ENCODE measurements at places on chromosomes 2 and 18.

- DNase-seq = peak; percentile 61
Observed at GRCh38 chr2:62304429-62305417, 108.8 kb downstream of the B3GNT2 start.

DNA sequence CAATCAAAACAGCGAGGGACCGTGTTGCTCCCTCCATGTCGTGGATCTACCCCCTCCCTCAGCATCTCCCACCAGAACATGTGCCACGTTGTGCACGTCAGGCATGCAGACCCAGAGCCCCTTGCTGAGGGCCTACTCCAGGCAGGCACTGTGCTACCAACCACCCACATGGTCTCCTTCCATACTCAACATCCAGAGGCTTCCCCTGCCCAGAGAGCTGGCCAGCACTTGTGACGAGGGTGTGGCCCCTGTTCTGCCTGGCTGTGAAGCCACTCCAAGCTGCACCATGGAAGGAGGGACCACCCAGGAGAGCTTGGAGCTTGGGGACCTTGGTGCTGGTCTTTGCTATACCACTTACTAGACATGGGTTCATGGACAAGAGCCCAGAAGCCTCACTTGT is 40.5 kb downstream of the REEP1 start:
- DNase-seq = no peak

DNA sequence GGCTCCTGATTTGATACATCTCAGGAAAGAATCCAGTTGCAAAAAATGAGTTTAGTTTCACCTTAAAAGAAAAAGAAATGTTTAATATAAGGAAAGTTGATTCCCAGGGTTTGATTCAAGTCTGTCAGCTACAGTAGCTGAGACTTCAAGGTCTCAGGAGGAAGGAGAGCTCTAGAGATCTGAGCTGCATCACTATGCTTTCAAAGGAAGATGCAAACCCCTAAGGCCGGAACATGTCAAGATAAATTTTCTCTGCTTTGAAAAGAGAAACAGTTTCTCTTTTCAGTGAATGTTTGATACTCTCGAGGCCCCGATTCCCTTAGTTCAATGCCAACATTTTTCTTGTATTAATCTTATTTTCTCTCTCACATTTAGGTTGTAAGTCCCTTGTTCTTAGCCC is 128.6 kb downstream of the RGPD3 start:
- no peak for DNase-seq

DNA sequence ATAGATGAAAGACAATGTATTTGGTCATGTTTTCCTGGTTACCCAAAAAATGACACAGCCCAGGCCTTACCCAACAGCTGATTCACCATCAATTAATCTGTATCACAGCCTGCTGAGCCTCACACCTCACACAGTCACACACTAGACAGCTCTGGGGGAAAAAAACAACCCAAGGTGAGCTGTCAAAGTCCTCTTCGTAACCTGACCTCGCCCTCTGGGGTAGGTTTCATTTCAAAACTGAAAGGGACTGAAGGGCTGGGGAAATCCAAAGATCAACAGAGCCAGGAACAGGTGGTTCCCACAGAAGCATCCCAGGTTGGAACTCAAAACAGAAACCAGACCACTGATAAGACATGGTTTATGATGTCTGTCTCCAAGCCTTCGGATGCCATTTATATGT is 18.2 kb upstream of the PCBP1 start:
- DNase-seq = peak; percentile 63

DNA sequence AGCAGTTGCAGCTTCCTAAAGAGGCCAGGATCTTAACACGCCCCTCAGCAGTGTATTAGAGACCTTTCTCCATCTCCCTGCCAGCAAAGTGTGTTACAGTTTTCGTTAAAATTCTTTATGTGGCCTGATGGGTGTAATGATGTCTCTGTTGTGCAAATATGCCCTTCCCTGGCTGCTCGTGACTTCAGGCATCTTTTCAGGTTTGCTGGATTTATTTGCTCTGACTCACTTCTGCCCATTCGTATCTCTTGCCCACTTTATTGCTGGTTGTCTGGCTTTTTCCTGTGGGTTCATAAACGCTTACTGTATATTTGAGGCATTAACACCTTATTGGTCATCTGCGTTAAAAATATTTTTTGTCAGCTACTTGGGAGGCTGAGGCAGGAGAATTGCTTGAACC is 134.5 kb downstream of the ASB1 start:
- no peak for DNase-seq

- DNase-seq = no peak
Observed at GRCh38 chr2:102106133-102106556, 36.4 kb upstream of the IL1R1 start.

DNA sequence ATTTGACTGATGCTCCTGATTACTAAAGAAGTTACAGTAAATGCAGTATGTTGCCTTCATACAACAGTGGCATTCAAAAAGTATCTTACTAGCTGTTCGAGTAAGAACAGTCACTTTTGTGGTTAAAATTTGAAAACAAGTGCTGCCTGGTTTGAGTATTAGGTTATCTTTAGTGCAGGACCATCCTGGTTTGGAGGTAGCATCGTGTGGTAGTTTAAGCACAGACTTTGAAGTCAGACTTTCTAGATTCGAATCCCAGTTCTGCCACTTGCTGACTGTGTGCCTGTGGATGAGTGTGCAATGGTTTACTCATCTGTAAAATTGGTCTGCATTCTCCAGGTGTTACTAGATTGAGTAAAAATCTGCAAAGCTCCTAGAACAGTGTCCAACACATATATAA is 96.8 kb downstream of the SGPP2 start:
- DNase-seq = no peak

DNA sequence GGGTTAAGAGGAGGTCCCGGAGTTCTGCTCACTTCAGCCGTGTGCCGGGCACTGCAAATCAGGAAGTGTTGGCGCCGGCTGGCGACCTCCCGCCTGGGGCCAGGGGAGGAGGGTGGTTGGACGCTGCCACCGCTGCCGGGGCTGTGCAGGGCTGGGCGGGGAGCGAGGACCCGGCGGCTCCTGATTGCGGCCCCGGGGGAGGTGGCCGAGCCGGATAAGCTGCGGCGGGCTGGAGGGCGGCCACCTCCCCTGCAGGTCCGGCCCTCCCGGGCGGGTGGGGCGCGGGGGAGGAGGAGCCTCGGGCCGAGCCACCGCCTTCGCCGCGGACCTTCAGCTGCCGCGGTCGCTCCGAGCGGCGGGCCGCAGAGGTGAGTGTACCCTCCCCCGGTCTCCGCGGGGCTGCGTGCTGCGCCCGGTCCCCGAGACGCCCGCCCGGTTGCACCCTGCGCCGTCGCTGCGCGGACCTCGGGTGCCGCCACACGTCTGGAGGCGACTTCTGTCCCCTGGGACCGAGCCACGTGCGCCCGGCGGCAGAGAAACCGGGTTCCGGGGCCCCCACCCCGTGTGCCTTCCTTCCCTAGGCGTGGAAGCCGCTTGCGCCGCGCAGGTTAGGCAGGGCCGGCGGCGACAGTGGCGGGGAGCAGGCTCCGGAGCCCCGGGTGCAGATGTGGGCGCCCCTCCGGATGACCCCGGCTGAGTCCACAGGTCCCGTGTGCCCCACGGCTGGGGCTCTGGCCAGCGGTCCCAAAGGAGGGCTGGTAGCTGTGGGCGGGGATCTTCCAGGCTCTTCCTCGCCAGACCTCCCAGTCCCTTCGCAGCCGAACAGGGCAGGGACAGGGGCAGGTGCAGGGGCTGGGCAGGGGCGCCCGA is at the start of gene STEAP3:
Gene STEAP3 (plus strand): TSS at position 314 of the 870 bp plus-strand sequence. CDS start 7,179 bp downstream, outside the sequence.
- DNase-seq = no peak

DNA sequence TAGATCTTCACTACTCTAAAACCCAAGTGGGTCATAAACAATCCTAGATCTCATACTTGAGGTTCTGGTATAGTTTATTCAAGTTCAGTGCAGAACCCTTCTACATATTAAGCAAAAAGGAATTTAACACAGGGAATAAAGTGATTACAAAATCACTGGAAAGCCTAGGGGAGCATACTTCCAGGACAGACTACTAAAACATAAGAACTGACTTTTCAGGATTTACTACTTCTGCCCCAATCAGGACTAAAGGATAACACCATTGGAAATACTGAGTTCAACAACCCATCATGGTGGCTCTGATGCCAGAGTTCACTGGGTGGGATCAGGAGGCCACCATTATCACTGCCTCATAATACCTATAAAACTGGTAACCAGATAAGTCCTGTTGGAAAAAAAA is 123.6 kb downstream of the DNAH7 start:
- DNase-seq = no peak

- peak; percentile 60 for DNase-seq
Observed at GRCh38 chr2:237702441-237703391, 75.3 kb downstream of the LRRFIP1 start.
